Kasumi-1 (cell line): ENCODE measurements at places on chromosomes 3 and 15.

DNA sequence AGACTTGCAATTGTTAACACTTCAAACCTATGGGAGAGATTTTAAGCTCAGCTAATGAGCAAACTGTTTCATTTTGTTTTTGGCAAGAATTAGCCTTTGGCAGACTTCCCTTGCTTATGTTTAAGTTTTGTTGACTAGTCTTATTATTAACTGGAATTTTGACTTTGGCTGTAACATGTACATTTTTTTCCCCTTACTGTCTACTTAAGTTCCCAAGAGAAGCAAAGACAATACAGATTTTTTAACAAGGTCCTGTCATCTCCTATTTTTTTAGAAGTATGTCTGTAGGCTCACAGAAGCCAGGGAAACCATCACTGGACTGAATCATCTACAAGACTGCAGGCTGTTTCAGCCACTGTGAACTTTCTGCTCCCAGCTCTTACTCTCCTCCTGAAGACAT, 74.3 kb downstream of the DGKG start:
- no peak for DNase-seq

- no peak for DNase-seq
Measured at GRCh38 chr3:109143646-109144045, 7.1 kb downstream of the C3orf85 start.

GRCh38 chr3:184584464-184584891, 22.9 kb downstream of the EPHB3 start:
- DNase-seq = no peak

- DNase-seq = no peak
Measured at GRCh38 chr3:136750897-136751315, 1.3 kb downstream of the STAG1 start.

DNA sequence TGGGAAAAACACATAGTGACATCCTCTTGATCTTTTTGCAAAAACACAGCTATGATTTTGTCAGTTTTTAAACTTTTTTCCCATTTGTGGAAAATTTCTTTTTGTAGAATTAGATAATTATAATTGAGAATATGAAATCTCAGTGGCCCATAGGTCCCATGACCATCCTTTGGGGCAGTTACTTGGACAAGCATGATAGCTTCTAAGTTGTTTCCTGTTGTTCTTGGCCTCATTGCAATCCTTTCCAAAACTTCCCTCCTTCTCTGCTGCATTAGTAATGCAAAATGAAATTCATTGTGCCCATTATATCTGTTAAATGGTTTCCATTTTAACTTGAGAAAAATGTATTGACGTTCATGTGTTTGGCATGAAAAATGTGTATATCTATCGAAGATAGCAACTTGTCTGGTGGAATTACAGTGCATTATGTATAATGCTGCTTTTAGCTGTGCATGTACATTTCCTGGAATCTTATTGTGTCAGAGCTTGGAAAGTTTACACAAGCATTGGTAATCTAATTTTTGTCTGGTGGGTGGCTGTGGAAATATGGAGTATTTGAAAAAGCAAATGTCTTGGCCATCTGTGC, 70.0 kb downstream of the MDFIC2 start:
- DNase-seq = no peak

DNA sequence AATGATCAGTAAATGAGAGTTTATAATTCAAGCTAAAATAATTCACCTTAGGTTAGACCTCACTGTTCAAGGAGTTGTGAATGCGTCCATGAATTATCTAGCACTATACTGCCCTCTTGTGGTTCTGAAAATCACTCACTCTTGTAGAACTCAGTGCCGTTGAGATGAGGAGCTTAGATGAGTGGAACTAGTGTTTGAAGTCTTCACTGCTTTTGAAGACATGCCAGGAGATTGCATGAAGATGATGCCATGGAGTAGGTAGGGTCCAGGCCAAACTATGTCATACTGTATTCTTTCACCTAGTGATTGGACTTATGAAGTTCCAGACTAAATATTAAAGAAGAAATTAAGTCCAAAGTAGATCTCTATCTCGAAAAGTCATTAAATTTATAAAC, 28.8 kb downstream of the LYSMD4 start:
- DNase-seq = peak; percentile 86

DNA sequence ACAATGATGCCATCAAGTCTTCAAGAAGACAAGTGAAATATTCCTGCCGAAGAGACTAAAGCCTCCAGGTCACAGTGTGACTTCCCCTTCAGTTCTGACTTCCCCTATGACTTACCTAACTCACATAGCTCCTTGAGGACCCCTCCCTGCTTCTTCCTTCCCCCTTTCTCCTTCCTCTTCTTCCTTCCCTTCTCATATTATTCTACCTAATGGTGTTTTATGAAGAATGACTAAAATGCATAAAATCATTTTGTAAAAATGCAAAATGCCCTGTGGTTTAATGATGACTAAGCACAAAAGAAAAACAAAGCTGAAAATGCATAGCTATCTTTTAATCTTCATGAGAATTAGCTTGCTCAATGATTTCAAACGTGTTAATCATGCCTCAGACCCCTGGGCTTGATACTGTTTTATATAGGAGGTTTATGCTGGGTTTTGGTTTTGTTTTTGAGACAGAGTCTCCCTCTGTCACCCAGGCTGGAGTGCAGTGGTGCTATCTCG, 26.1 kb upstream of the TM4SF4 start:
- peak; percentile 68 for DNase-seq

- no peak for DNase-seq
Measured at GRCh38 chr3:27623085-27623753, 98.9 kb downstream of the EOMES start.

- DNase-seq = no peak
Measured at GRCh38 chr15:46304321-46304720, 669.5 kb downstream of the SQOR start.

GRCh38 chr3:179603831-179604230, 607 bp downstream of the MRPL47 start:
- DNase-seq = peak; percentile 23

DNA sequence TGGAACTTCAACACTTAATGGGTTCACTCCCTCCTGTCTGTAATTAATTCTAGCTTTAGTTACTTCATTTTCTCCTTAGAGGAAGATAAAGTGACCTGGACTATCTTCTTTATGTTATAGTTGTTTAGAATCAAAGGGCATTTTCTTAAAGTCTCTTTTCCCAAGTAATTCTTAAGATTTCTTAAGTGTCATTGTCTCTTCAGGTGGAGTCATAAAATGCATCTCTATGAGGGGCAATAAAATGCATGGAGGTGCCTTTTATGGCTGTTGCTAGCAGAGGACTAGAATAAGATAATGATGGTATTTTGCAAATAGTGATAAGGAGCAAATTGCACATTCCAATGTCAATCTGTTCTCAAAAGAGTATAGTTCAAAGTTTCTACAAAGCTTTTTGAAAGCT, 34.5 kb downstream of the CNTN4 start:
- no peak for DNase-seq

DNA sequence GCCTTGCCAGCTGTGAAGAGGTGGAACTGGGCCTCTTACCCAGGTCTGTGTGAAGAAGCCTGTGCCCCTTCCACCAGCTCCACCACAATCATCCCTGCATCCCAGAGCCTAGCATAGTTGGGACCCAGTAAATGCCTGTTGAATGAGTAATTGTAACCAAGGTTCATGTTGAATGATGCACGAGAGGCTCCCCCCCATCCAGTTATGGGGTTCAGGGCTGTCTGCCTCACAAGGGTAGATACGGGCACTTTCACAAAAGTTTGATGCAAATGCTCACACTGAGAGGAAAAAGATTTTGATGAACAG, 29.5 kb upstream of the TSEN2 start:
- DNase-seq = no peak

GRCh38 chr3:122767540-122768372, 25.9 kb downstream of the HSPBAP1 start:
- DNase-seq = no peak

DNA sequence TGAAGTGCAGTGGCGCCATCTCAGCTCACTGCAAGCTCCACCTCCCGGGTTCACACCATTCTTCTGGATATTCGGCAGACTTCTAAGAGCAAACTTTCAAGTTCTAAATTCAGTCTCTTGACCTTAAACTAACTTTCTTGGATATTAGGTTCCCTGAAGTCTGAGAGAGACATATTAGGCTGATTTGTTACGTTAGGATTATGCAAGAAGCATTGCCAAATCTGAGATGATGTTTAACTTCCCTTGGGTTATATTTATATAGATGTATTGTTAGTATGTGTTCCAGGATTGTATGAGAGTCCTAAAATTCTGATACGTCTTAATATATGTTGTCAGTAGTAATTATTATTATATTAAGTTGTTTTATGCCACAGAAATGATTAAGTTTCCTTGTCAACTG, 80.1 kb downstream of the SLC6A1 start:
- no peak for DNase-seq

- DNase-seq = no peak
Measured at GRCh38 chr15:33738941-33739664, 229.2 kb upstream of the CHRM5 start.

DNA sequence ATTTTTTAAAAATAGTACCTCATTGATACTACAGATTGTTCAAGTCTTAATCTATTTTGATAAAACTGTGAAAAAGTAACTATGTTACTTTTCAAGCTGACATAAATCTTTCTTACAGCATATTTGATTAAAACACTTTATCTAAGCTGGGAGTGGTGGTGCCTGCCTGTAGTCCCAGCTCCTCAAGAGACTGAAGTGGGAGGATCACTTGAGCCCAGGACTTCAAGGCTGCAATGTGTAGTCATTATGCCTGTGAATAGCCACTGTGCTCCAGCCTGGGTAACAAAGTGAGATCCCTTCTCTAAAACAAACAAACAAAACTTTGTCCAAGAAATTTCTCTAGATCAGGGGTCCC, 59.6 kb upstream of the NEDD4 start:
- no peak for DNase-seq

GRCh38 chr3:187318819-187319616, 27.5 kb upstream of the MASP1 start:
- peak; percentile 69 for DNase-seq

- DNase-seq = no peak
Measured at GRCh38 chr3:12870942-12871341, 29.6 kb upstream of the RPL32 start.

- DNase-seq = peak; percentile 66
Measured at GRCh38 chr3:16512435-16513140, 911 bp downstream of the RFTN1 start.

DNA sequence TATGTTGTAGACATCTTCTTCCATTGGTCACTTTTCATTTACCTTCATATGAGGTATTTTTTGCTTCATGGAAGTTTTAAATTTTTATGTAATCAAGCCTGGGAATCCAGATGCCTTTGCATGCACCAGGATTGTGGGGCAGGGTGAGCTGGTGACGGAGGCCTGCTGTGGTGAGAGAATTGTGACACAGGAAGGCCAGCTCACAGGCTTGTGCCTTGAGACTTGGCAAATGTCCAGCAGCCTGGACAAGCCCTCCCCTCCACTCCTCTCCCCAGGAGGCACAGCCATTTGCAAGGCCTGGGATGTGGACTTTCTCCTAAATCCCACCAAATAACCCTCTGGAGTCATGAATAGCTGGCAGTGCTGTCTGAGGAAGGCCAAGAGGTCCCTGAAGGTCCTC, 67.4 kb downstream of the RHCG start:
- no peak for DNase-seq

DNA sequence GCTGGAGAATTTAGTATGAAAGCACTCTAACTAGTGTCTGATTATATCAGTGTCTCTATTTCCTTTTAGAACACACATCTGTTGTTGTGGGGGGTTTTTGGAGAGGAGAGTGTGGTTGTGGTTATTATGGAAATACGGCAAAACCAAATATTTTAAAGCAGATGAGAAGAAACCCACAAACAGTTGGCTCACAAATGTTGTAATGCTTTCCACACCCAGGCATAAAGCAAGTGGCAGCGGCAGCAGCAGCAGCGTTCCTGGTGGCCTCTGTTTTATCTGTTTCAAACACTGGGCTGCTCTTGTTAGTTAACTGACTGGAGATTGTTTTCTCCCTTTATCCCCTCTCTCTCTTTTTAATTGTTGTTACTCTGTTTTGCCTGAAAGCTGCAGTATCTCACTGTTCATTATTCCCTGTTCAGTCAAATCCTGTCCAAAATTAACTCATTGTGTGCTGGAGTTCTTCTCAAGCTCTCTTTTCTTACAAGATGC, 1045.5 kb upstream of the NR2F2 start:
- DNase-seq = peak; percentile 37

DNA sequence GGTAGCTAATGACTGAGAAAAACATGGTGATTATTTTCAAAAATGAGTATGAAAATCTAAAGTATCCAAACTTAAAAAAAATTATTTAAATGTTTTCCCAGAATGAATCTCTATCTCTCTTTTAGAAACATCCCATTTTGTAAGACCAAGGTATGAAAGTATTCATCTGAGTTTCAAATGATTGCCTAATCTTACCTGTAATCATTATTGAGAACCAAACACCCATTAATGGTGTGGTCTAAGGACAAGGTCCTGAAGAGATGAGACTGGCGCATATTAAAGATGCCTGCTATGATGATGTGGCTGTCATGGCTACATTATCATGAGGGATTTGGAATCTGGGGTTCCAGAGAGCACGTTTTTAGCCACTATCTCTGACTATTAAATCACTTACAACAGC, 165.5 kb downstream of the VGLL4 start:
- DNase-seq = no peak

GRCh38 chr3:113771993-113772392, 25.2 kb downstream of the ATP6V1A start:
- DNase-seq = no peak

DNA sequence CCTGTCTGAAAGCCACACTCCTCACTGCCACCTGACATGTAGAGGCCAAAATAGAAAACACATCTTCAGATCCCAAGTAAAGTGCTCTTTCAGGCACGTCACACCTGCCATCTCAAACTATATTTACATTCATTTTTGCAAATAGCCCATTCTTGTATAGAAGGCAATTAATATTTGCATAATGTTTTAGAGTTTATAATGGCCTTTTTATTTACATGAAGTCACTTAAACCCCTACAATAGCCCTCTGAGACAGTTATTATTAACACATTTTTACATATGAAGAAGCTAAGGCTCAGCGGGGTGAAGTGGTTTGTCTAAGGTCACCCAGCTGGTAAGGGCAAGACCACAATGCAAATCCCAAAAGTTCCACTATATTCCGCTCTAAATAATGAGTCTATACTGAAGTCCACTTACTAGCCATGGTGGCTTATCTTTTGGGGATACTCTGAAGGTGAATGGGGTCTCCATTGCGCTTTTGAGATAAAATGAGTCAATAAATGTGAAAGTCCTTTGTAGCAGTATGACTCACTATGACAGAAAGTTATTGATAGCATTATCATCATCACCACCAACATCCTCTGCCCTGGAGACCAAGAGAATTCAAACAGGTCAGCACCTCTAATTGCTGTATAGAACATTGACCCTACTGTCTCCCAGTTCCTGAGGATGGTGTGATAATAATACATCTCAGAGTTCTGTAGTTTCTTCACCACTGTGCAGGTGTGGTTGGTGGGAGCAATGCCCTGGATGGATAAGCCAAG, 155.9 kb upstream of the BCL6 start:
- DNase-seq = no peak

- no peak for DNase-seq
Measured at GRCh38 chr15:77819048-77819850, 186.5 kb upstream of the LINGO1 start.
